ENCODE measurements at places on chromosomes 7 and 10.

DNA sequence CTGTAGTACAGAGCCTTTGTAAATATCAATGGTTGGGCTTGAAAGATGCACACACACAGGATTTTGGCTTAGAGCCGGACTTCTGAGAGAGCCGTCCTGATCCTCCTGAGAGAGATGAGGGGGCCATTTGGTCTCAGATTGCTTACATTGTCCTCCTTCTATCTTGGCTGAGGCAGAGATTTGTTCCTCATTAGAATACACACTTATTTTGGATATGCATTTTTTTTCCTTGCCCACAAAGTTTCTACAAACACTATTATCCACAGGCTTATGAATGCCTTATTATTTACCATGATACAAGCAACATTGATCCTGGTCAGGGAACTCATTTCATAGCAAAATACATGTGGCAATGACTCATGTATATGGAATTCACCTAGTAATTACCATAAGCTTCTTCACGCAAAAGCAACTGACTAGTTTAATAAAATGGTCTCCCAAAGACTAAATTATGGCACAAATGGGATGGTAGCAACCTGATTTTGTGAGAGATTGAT is 175.3 kb downstream of the MDFIC start:
- DNase-seq: no peak

GRCh38 chr7:31408140-31408729 is 67.7 kb upstream of the NEUROD6 start:
- no peak for DNase-seq

DNA sequence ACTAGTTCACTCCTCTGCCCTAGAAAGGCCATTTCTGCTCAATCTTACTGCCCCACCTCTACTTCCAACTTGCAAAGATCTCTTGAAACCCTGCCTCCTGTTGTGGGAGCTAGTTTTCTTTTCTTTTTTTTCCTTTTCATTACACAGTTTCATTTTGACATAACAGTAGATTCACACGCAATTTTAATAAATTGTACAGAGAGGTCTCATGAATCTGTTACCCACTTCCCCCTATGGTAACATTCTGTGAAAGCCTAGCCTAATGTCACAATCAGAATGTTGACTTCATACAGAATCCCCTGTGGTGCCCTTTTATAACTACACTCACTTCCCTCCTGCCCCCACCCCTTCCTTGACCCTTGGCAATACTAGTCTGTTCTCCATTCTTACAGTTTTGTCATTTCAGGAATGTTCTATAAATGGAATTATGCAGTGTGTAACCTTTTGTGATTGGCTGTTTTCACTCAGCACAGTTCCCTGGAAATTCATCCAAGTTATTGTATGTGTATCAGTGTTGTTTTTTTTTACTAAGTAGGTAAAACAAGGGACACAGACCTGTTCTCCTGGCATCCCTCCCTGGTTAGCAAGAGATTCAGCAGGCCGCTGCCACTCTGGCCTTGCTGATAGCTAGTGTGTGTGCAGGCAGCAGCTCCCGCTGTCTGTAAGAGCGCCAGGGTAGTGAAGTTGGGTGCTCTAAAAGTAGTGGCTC is 21.5 kb downstream of the CHST3 start:
- no peak for DNase-seq

DNA sequence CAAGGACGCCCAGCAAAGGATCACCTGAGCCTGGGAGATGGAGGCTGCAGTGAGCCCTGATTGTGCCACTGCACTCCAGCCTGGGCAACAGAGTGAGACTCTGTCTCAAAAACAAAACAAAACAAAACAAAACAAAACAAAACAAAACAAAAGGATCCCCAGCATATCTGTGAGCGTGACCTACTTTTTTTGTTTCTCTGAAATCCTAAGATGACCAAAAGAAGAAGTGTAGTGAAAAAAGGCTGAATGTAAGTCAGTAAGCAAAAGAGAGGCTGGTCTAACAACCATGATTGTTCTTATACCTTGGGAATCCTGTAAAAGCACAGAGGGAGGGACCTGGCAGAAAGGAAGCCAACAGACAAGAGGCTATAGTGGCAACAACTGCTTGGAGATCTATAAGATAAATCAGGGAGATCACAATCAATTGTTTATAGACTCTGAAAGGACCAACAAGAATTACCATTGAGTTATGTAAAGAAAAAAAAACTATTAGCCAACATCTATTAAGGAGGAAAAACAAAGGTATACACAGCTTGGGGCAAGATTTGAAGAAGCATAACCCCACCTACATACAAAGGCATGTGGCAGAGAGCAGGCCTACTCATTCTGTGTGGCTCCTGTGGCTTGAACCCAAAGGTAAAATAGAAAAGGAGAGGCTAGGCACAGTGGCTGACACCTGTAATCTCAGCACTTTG is 255.2 kb upstream of the KLF14 start:
- peak; percentile 30 for DNase-seq

DNA sequence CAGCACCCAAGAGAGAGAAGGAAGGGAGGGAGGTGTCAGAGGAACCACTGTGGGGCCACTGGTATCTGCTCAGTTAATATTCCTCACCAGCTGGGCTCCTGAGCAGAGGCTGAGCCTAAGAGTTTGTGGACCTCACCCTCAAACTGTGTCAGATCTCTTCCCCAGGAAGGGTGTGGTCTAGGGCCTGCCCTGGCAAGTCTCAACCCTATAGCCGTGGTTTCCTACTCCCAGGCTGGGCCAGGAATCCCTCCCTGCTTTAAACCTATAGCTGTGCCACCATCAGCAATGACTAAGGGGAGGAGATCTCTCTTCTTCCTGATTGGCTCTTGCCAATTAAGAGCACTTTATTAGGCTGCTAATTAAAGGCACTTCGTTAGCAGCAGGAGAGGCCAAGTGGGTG is 29.9 kb downstream of the POLL start:
- DNase-seq: no peak

GRCh38 chr7:50752422-50752821 is 30.3 kb downstream of the GRB10 start:
- no peak for DNase-seq

- DNase-seq: no peak
Observed at GRCh38 chr7:142813226-142813625, 41.6 kb upstream of the EPHB6 start.

DNA sequence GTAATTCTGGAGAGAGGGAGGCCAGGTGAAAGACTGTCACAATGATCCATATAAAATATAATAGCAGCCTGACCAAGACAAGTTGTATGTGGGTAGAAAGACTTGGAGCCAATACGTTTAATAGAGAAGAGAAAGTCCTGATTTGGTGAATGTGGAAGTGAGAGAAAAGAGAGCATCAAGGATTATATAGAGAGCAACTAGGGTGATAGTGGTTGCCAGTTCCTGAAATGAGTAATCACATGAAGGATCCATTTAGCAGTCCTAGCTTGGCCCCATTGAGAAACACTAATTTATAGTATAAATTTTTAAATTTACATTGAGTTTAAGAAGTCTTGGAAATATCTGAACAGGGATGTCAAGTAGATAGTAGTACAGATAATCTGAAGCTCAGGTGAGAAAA is 74.0 kb downstream of the AASS start:
- no peak for DNase-seq

- no peak for DNase-seq
Observed at GRCh38 chr7:67771846-67772605, 775.4 kb downstream of the TYW1 start.

GRCh38 chr7:44348300-44348699 is 22.9 kb upstream of the CAMK2B start:
- no peak for DNase-seq

- DNase-seq: no peak
Observed at GRCh38 chr10:78044699-78045098, 11.0 kb downstream of the RPS24 start.

GRCh38 chr7:82389876-82390275 is 53.7 kb downstream of the CACNA2D1 start:
- no peak for DNase-seq

DNA sequence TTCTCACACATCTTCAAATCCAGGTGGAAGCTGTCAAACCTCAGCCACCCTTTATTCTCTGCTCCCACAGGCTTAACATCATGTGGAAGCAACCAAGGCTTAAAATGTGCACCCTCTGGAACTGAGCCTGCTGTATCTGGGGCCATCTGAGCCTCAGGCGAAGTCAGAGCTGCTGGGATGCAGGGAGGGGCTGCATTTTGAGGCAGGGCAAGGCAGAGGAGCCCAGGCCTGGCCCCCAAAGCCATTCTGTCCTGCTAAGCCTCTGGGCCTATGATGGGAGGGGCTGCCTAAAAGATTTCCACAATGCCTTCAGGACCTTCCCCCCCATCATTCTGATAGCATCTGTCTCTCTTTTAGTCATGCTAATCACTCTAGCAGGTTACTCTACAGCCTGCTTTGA is 51.7 kb upstream of the COBL start:
- no peak for DNase-seq

GRCh38 chr7:21543528-21544302 is 876 bp downstream of the DNAH11 start:
- DNase-seq: peak; percentile 60

DNA sequence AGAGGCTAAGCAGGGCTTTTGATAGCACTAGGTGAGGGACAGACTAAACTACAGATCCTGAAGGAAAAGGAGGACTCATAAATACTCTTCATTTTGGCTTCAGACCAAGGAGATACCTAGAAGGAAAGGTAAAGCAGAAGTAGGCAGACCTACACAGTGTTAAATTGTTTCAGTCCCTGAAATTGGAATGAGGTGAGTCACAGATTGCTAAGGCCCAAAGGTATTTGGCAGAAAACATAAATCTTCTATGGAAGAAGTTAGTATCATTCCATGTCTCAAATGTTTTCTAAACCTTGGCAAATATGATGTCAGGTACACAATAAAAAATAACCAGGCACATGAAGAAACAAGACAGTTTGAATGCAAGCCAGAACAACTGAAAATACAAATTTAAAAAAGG is 30.0 kb downstream of the MTERF1 start:
- DNase-seq: no peak

- no peak for DNase-seq
Observed at GRCh38 chr7:99268577-99268908, 4.1 kb upstream of the MYH16 start.

DNA sequence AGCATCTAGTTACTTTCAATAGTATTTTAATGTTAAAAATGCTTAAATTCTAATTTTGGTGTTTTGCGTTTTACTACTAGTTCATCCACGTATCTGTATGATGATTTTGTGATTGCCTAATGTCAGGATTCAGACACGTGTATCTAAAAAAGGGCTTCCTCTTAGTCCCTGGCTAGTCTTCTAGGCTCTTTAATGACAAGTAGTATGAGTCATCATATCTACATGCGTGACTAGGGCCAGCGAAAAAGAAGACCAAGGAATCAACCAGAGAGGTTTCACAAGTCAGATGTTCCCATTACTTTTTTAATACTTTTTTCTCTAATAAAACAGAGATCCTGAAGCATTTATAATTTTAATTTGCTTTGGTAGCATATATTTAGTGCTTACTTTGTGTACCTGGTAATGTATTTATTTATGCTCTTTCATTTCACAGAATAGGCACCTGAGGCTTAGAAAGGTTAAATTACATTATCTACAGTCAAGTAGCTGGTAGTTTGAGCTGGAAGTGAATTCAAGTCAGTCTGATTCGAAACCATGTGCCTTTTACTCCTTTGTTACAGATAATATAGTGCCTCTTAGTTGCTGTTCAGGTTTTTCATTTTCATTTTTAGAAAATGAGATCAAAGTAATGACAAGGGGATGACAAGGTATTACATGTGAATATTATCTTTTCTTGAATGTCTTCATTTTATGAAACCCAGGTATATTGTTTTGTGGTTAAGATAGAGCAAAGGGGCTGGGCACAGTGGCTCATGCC is 140.3 kb downstream of the FOXP2 start:
- no peak for DNase-seq

- DNase-seq: no peak
Observed at GRCh38 chr7:2646680-2647571, 15.1 kb downstream of the TTYH3 start.

GRCh38 chr7:471866-472639 is 47.6 kb downstream of the PDGFA start:
- DNase-seq: no peak

DNA sequence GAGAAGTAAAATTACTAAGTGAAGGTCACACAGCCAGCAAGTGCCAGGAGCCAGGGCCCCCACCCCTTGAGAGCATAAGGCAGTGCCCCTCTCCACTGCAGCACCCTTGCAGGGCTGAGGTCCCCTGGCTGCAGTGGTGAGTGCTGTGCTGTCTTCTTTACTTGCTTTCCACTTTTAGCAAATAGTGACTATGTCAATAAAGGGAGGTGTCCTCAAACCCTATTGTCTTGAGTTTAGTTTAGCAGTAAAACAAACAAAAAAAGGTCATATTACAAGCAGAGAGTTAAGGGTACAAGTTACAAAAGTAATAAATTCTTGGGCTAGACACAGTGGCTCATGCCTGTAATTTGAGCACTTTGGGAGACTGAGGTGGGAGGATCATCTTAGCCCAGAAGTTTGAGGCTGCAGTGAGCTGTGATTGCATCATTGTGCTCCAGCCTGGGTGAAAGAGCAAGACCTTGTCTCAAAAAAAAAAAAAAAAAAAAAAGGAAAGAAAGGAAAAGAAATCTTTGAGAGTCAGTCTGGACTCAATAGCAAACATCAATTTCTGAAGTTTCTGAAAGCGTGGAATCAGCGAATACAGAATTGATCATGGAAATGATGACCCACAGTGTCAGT is 39.0 kb upstream of the KIF5B start:
- no peak for DNase-seq

- peak; percentile 37 for DNase-seq
Observed at GRCh38 chr7:386385-386784, 96.4 kb downstream of the FOXL3 start.

DNA sequence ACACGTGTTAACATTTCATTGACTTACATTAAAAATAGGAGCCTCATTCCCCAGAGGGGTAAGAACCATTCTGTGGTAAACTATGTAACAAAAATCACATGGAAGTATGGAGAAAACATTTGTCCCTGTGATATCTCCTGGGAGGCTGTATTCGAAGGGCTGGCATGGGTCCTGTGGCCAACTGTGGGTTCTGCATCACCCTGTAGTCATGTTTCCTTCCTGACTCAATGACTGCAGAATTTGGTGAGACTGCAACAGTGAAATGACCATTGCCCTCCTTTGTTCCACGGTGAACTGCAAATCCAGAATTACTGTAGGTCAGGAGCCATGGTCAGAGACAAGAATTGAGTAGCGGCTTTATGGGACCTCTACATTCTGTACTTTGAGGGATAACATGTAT is 3.6 kb upstream of the ZEB1 start:
- no peak for DNase-seq

DNA sequence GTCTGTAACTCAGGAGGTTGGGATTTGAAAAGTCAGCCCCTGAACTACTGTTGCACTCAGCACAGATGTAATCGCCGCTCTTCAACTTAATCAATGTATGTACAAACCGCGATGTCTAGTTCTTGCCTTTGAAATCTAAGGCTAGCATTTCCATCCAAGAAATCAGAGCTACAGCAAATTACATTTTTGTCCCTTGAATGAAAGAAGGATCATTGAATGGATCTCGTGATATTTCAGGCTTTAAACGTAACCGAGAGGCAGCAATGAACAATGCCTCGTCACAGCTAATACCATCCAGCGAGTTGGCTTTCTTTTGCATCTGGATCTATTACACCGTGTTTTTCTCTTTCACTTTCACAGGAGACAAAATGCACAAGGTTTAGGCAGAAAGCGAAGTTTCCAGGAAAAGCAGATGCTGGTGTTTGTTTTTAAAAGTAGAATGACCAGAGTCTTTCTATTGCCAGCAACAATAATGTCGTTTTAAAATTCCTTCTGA is 5.5 kb downstream of the SKIDA1 start:
- no peak for DNase-seq

Data from activated CD8-positive, alpha-beta memory T cell treated with anti-CD3 and anti-CD28 coated beads for 24 hours (primary cell).